ENCODE measurements at places on chromosomes 3 and 15.

DNA sequence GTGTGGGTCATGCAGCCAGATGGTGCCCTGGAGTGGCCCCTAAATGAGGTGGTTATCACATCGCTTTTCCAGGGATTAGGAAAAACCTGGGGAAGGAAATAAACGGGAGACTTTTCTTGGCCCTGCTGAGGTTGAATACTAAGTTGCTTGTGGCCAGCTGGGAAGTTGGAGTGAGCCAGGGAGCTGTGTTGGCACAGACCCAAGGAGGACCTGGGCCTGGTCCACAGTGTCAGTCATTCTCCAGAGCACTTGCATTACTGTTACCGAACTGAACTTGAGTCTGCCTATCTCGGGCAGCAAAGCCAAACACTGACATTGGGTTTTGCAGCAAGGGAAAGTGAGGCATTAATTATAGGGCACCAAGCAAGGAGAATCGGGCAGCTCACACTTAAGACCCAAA is 339.0 kb downstream of the GABRB3 start:
- DNase-seq, result no peak

DNA sequence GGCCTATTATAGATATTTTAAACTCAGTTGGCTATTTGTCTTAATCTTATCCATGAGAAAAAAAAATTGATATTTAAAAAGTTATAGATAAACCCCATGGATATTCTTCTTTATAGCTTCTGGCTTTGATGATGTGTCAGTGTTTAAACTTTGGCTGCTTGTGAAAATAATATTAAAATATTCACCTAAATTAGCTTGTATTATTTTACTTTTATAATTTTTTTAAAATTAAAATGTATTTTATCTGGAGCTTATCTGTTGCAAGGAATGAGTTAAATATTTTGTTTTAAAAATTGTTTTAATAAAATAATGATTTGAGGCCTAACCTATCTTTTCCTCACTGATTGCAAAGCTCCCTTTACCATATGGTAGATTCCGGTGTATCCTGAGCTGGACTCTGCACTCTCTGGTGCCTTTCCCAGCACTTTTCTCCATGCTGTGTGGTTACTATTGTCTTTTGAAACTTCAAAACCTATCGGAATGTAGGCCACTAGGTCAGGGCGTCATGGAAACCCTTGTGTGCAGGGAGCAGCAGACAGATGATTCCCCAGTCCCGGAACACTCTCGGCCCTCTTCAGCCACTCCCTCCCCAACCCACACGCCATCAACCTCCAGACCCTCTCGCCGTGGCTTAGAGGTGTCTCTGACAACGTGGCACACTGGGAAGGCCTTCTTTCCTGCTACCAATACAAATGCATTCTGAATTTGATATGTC is 252.3 kb upstream of the ATP10A start:
- DNase-seq, result no peak

DNA sequence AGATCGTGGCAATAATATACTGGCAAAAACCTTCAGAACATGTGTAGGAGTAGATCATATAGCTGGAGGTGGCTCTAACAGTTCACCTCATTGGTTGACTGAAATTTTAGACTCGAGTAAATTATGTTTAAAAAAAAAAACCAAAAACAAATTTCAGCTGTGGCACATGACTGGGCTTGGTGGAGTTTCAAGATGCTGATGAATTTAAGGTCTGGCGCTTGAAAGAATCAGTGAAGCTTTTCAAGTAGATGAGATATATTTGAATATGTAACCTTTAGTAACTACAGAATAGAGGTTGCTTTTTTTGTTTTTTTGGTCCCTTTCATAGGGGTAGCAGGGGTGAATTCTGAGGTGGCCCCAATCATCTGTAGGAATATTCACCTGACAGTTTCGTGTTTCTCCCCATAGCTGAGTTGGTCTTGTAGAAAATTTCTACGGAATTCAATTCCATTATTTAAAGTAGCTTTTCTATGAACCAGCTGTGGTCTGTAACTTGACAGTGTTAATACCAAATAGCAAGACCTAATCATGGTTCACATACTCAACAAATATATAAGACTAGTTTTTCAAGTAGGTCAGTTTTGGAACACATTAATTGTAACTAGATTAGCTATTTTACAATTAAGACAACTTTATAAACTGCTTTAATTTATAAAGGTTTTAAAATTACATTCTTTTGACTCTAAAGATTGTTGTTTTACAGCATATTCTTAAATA is 65.6 kb downstream of the MAP4 start:
- DNase-seq, result no peak

- no peak for DNase-seq
Observed at GRCh38 chr3:193827040-193827669, 234.1 kb downstream of the OPA1 start.

DNA sequence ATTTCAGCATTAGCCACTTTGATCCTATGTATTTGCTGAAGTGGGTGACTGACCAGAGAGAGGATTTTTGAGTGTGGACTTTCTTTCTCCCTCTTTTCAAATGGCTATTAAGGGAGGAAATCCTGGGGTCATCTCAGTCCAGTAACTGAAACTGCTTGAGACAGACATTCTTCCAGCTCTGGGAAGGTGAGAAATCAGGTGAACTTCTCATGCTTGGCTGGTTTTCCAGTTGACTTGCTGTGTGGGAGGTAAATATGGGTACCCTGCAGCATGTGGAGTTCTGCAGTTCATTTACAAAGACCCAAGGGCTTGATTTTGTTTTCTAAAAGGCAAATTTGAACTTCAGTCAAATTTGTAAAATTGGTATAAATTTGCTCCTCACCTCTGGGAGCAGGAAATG is 461.1 kb upstream of the TBL1XR1 start:
- DNase-seq, result no peak

DNA sequence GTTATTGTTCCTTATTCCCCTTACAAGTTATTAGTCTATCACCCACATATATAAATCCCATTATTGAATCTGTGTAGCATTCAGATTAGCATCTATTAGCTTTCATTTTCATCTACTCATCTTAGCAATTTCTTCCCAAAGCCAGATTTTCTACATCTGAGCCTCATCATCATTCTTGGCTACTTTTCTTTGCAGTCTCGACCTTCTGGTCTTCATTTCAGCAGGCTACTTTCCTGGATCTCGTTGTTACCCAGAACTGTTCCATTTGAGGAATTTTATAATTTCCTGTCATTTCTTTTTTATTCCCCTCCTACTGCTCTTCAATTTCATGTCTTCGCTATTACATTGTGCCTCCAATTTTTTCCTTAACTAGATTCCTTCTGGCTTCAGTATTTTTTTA is 51.8 kb downstream of the SPRED1 start:
- DNase-seq, result no peak

Data from T-cell (primary cell).